Suprapubic skin (tissue), 4 donors: ENCODE measurements at places on chromosomes 2 and 18.

- no peak overlapping the region for H3K27ac ChIP-seq
- H3K27me3 ChIP-seq = peaks cover 15% of the 10 kb centered on the region
- H3K4me1 ChIP-seq = no peaks in the 10 kb centered on the region
- no peaks in the 10 kb centered on the region for H3K36me3 ChIP-seq
Measured at GRCh38 chr2:227127201-227127600, 36.8 kb downstream of the COL4A4 start.

DNA sequence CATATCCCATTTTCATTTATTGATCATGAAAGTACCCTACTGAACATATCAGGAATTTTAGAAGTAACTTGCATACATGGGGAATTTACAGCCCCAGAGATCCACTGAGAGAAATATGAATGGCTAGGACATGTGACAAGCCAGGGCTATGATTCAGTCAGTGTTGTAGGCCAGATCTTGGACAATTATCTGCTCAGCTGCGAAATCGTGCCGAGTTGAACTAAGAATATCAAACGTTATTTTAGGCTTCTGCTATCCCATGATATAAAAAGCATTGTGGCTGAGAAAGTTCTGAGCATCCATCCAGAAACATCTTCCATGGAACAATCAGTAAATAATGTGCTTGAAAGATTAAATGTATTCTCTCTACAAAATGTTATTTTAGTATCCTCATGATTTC lies 85.7 kb upstream of the UNC80 start:
- no peaks in the 10 kb centered on the region for H3K27me3 ChIP-seq
- H3K4me3 ChIP-seq = no peak overlapping the region
- DNase-seq = no peak
- no peaks in the 10 kb centered on the region for H3K4me1 ChIP-seq

GRCh38 chr2:41949091-41949882 lies 98.5 kb upstream of the PKDCC start:
- peaks cover 7% of the 10 kb centered on the region for H3K27me3 ChIP-seq
- no peak overlapping the region for H3K4me3 ChIP-seq
- H3K4me1 ChIP-seq = no peaks in the 10 kb centered on the region
- H3K36me3 ChIP-seq = no peaks in the 10 kb centered on the region
- no peak for DNase-seq

DNA sequence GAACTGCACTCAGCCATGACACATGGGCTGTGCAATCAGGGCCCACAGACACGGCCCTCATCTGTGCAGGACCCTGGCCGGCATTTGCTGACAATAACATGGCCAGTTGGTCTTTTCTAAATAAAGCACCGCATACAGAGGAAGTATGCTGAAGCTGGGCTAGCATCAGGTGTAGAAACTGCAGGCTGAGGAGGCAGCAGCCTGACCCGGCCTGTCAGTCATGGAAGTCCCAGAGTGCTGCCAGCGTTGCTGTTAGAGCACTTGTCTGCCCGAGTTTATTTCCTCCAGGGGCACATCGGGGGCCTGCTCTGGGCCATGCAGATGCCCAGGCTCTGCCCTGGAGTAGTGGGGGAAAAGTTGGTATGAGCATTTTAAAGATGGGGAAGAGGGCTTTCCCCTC lies 4.1 kb upstream of the PTPN18 start:
- H3K4me3 ChIP-seq = no peak overlapping the region
- no peak overlapping the region for H3K27ac ChIP-seq
- no peaks in the 10 kb centered on the region for H3K27me3 ChIP-seq
- DNase-seq = no peak
- H3K4me1 ChIP-seq = peaks cover 17% of the 10 kb centered on the region

DNA sequence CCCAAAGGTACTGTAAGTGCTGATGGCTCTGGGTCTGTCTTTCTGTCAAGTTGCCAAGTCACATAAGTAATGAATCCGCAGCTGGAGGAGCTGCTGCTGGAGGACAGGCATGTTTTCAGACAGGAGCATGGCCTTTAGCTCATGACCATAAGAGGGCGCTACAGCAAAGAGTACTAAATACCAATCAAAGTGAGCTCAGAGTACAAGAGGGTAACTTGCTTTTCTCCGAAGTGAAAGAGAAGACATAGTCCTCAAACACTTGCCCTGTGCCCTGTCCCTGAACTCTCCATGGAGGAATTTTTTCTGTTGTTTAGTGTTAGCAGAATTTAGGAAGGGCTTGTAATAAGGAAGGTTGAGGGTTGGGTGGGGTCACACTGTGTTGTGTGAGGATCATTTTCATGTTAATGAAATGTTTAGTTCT lies 58.0 kb upstream of the EML6 start:
- H3K27me3 ChIP-seq = no peaks in the 10 kb centered on the region
- H3K4me1 ChIP-seq = peaks cover 60% of the 10 kb centered on the region
- H3K4me3 ChIP-seq = no peak overlapping the region

DNA sequence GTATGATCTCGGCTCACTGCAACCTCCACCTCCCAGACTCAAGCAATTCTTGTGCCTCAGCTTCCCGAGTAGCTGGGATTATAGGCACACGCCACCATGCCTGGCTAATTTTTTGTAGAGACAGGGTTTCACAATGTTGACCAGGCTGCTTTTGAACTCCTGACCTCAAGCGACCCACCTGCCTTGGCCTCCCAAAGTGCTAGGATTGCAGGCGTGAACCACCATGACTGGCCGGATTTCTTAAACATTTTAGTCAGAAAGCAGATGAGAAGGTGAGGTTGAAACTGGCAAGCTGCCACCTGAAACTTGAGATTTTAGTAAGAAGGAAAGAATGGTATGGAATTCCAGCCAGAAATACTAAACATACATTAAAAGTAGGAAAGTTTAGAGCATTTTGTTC lies 31.9 kb downstream of the KLHL23 start:
- no peak overlapping the region for H3K27ac ChIP-seq
- H3K4me3 ChIP-seq = no peak overlapping the region
- peaks cover 16% of the 10 kb centered on the region for H3K27me3 ChIP-seq
- no peaks in the 10 kb centered on the region for H3K36me3 ChIP-seq
- DNase-seq = no peak
